ENCODE measurements at places on chromosomes 4 and X. TPM values are rescaled to one million over a fixed set of nuclear protein-coding genes. Genes with fewer than 3 reads are reported as not detected.
A peak's percentile ranks its signal among the peaks of the same experiment; 100 is the strongest.

DNA sequence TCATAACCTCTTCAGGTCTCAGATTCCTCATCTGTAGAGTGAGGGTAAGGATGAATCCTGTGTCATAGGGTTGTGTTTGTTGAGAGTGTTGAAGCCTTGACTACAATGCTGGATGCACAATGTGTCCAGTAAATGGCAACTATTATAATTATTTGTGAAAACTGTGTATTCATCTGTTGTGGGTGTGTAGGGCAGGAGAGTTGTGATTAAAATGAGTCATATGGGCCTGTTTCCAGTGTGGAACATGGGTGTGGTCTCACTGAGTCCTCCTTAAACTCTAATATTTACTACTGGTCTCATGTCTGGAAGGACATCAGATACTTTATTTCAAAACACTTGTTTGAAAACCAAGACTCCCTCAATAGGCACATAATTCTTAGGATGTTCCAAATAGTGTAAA, 208.5 kb upstream of the CASK start:
- no peak for DNase-seq

- DNase-seq: no peak
These were observed 514.7 kb upstream of the SPANXN1 start for GRCh38 chrX:144732588-144732987.

GRCh38 chrX:131739823-131740222, 195.9 kb downstream of the OR13H1 start:
- no peak for DNase-seq

DNA sequence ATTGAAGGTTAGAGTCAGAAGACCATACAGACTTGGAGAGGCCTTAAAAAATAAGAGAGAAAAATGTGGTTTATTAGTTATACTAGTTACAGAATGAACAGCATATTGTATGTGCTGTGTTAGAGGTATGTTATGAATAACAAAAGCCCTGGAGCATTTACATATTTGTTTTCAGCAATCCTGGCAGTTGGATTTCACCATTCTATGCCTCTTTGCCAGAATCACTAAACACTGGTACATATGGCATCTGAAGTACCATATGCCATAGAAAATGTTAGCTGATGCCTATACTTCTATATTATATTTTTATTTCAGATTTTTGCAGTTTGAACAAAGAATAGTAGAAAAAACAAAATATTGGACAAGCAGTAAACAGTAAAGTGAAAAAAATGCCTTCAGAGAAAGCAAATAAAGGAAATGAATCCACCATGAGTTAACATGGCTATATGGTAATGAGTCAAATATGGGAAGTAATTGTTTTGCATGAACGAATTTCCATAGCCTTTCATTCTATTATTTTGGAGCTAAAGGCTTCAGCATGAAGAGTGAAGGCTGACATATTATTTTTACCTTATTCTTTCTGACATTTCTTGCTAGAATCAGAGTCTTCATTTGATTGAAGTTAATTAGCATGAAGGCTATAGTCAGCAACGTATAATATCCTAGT, 41.9 kb upstream of the PRDM8 start:
- no peak for DNase-seq

DNA sequence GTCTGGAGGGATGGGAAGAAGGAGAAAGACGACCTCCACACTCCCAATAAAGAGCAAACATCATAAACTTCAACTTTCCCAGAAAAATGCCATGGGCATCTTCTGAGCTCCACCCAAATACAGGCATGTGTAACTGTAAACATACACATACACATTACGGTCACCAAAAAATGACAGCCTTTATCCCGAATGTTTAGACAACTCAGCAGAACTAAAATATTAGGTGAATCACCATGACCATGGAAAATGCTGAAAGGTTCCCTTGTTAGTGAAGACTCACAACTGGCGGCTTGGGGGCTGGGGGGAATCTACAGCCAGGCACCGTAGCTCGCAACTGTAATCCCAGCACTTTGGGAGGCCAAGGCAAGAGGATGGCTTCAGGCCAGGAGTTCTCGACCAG, 33.0 kb downstream of the PRKX start:
- no peak for DNase-seq

DNA sequence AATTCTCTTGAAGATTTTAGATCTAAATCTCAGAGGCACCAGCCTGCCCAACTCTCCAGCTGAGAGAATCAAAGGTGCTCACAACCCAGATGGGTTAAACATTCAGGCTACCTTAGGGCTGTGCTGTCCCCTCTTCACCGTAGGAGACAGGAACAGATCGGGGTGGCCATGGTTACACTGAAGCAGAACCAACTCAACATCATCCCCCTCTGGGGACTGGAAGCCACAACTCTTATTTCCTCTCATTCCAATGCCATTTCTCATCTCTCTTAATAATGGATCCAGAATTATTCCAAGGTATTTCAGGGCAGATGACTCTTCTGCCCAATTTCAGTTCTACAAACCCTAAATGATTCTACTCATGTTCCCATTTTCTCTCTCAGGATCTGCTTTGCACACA, 109.7 kb downstream of the NKX6-1 start:
- DNase-seq: no peak

GRCh38 chr4:2360396-2360730, 58.1 kb downstream of the ZFYVE28 start:
- no peak for DNase-seq

GRCh38 chr4:95798727-95799126, 41.2 kb upstream of the PDHA2 start:
- DNase-seq: no peak

DNA sequence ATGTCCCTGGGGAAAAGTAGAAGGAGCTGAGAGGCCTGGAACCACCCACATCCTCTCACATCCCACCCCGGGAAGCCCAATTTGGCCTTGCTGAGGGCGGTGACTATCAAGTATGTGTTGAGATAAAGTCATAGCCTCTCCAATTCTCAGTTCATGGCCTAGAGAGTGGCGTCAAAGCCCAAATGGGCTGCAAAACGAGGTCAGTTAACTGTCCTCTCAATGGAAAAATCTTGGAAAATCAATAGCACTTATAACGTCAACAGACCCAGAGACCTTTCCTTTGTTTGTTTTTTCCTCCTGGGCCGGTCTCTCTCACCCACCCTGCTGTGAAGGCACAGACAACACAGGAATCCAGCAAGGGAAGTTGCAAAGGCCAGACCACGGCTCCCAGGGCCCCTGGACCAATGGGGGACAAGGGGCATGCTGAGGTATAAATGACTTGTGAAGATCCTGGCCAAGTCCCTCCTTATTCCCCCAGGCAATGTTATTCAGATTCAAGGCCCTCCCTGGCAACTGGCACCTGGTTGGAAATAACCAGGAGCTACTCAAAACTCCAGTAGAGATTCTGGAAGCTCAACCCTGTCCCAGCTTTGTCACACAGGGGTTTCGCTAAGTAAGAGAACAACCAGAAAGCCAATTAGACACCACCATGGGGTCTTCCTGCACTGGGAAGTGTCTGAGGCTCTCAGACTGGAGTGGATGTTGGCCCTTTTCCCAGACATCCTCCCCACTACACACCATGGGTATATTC, 38.6 kb downstream of the TSC22D3 start:
- DNase-seq: peak; percentile 45

- DNase-seq: no peak
These were observed 103.1 kb upstream of the LSM6 start for GRCh38 chr4:146072376-146072775.

- DNase-seq: no peak
These were observed 76.5 kb downstream of the STIM2 start for GRCh38 chr4:26937139-26937538.

GRCh38 chrX:12617241-12617640, 174.0 kb upstream of the PRPS2 start:
- DNase-seq: no peak

GRCh38 chrX:78759081-78759480, 11.6 kb downstream of the LPAR4 start:
- no peak for DNase-seq

The AGTR2 gene
- not detected for total RNA-seq

The CFAP47 gene
- not detected for total RNA-seq

The SLC6A8 gene
- total RNA-seq: 11.7 TPM
